ENCODE measurements at places on chromosomes 7 and 10.

- no peak for DNase-seq
These were observed 108.7 kb upstream of the PPP2R2D start for GRCh38 chr10:131792011-131792651.

DNA sequence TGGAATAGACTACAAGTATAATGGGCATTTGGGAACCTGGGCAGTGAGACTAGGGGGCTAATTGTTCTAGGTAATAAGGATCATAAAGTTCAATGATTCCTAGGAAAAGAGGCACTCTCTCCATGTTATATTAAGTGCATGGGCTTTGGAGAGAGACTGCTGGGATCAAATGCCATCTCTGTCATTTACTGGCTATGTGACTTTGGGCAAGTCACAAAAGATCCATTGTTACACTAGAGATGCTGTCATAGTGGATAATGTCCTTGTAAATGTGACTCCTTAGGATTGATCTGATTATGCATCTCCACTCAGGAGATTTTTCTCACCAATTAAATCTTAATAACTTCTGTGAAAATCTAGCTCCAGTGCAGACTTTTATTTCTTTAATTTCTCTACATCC is 156.3 kb upstream of the CACNA2D1 start:
- DNase-seq = no peak

GRCh38 chr10:17196045-17196444 is 5.4 kb downstream of the TRDMT1 start:
- DNase-seq = no peak

DNA sequence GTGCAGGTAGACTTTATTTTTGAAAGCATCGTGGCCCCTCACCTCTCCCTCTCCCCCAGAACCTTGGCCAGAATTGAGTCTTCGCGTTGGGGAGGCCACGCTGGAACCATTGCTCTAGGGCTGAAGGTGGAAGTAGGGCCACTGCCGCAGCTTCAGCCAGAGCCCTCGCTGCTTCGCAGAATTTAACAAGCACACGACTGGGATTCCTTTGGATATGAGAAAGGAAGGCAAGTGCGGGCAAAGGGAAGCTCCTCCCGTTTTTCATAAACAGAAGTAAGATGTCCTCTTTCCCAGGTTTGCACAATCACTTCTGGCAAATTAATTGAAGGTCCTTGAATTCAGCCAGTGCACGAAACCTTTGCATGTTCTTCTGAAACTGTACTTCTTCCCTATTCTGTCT is 168.1 kb downstream of the CCDC3 start:
- no peak for DNase-seq

DNA sequence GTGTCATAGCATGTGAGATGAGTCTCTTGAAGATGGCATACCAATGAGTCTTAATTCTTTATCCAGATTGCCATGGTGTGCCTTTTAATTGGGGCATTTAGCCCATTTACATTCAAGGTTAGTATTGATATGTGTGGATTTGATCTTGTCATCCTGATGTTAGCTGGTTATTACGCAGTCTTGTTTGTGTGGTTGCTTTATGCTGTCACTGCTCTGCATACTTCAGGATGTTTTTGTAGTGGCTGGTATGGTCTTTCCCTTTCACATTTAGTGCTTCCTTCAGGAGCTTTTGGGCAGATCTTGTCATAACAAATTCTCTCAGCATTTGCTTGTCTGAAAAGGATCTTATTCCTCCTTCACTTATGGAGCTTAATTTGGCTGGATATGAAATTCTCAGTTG is 16.5 kb downstream of the FAM25A start:
- DNase-seq = no peak

GRCh38 chr10:53379956-53380355 is 607.4 kb upstream of the MBL2 start:
- DNase-seq = no peak

GRCh38 chr10:74445493-74445892 is 294.5 kb downstream of the ADK start:
- DNase-seq = no peak

- DNase-seq = no peak
These were observed 298.2 kb downstream of the SORCS1 start for GRCh38 chr10:106866244-106866845.

- no peak for DNase-seq
These were observed 39.6 kb downstream of the STAM start for GRCh38 chr10:17683541-17683940.

DNA sequence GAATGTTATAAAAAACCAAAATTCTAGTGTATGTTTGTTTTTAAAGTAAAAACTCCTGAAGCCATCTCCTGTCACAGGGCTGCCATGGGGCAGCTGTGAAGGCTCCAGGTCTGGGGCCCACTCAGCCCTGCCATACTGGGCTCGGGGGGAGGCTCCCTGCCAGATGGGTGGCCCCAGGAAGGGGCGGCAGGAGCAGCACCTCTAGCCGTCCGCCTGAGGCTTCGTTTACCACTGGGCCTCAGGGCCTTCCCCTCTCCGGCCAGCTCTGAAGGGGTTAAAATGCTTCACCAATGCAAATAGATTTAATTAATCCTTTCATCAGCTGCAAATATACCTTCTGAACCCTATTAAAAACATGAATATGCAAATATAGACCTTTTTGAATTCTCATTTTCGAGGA is 139.0 kb downstream of the ELFN1 start:
- DNase-seq = no peak

Data from tibial nerve (tissue), 4 donors.